Right ventricle myocardium inferior (tissue), 1 donor: ENCODE measurements at places on chromosomes 4 and X. TPM values are rescaled to one million over a fixed set of nuclear protein-coding genes. Genes with fewer than 3 reads are reported as not detected.

SULT1E1 gene
- not detected for total RNA-seq

ABCE1 gene
- total RNA-seq: 30.6 TPM

BEX2 gene
- total RNA-seq: 0.73 TPM

PNPLA4 gene
- 33.3 TPM for total RNA-seq

GRCh38 chr4:40294339-40294738 lies 40.8 kb upstream of the CHRNA9 start:
- no peak for DNase-seq

PNMA6E gene
- not detected for total RNA-seq

GRCh38 chrX:9503261-9503660 lies 38.4 kb downstream of the TBL1X start:
- no peak for DNase-seq

GRCh38 chrX:131942034-131942433 lies 81.1 kb upstream of the STK26 start:
- DNase-seq: no peak

DNA sequence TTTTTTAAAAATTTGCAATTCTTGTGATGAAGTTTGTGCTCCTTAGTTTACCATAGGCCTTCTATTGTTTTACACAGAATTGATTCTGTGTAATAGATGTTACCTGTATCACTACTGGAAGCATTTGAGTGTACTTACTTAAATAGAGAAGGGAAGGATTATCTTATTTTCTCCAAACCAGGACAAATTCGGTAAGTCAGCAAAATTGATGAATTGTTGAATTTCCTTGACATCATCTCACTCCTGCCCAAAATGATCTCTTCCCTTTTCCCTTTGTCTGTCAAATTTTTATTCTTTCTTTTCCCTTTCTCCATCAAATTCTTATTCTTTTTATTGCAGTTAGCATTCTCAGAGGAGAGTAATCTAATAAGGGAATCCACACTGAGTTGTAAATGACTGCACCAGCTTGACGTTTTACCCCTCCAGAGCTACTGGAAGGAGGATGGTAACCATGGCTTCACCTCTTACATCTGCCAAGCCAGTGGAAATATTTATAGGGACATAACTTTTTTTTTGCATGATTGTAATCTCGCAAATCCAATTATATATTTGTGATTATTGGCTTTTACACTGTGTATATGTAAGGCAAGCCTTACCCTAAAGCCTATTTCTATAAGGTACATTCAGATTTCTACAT lies 42.6 kb upstream of the HAND2 start:
- no peak for DNase-seq

PAGE2B gene
- total RNA-seq: not detected

GRCh38 chr4:119748853-119749252 lies 120.2 kb upstream of the PDE5A start:
- no peak for DNase-seq

WDR19 gene
- 6.5 TPM for total RNA-seq

CACNA1F gene
- total RNA-seq: not detected

- no peak for DNase-seq
Measured at GRCh38 chrX:132199941-132200340, 19.3 kb downstream of the RAP2C start.

DNA sequence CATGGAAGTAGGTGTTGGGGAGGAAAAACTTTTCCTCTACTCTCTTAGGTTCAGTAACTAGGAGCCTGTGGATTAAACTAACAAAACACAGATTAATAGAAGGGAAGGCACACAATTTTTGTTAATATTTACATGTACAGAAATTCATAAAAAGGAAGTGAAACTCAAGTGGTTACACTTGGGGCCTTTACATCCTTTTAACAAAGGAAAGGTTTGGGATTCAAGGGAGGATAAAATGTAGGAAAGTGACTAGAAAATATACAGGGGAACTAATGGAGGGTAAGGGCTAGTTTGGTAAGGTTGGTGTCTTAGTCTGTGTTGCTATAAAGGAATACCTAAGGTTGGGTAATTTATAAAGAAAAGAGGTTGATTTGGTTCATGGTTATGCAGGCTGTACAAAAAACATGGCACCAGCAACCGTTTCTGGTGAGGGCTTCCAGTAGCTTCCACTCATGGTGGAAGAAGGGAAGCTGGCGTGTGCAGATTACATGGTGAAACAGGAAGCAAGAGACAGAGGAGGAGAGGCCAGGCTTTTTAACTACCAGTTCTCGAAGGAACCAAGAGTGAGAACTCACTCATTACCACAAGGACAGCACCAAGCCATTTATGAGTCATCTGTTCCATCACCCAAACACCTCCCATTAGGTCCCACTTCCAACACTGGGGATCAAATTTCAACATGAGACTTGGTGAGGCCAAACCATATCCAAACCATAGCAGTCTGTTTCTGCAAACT lies 124.4 kb downstream of the CHRDL1 start:
- no peak for DNase-seq

RHOH gene
- total RNA-seq: 0.54 TPM

- DNase-seq: no peak
Measured at GRCh38 chr4:112156112-112156511, 10.9 kb downstream of the FAM241A start.

- no peak for DNase-seq
Measured at GRCh38 chr4:80462621-80463091, 127.1 kb downstream of the CFAP299 start.

DNA sequence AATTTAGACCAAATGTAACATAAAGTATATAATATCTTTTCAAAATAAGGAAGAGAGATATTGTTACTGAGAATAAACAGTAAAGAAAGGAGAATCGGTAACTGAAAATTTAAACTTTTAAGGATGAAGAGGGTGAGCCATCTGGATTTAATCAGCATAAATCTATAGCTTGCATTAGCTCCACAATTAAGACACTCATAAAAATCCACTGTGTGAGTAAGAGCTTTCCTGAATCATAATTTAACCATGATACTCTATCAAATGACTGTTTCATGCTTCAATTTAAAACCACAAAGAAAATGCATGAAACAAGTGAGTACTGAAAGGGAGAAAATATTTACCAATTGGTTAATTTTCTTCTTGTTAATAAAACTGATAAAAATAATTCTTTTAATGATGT lies 951.5 kb upstream of the SLIT2 start:
- no peak for DNase-seq

- no peak for DNase-seq
Measured at GRCh38 chr4:42607011-42607726, 49.7 kb downstream of the ATP8A1 start.

GRCh38 chrX:140507982-140508305 lies 3.1 kb upstream of the SOX3 start:
- no peak for DNase-seq

DNA sequence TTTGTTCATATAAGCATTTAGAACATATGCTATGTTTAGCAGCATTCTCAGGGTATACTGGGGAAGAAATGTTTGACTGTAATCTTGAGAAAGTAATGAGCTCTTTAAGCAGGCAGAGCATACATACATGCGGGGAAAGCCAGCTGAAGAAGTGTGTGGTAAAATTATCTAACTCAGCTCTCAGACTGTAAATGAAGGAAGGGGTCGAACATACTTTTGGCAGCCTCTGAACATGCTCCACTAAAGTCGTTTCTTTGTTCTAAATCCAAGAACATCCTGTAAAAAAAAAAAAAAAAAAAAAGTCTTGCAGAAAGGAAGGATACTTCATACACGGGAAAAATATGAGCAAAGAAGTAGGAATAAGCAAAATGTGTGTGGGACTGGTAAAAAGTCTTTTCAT lies 224.8 kb downstream of the GRID2 start:
- no peak for DNase-seq

GRCh38 chr4:42789041-42789567 lies 103.4 kb upstream of the GRXCR1 start:
- no peak for DNase-seq

HTN1 gene
- total RNA-seq: not detected

- DNase-seq: no peak
Measured at GRCh38 chr4:97349468-97350186, 793.6 kb downstream of the STPG2 start.

- DNase-seq: no peak
Measured at GRCh38 chr4:185904381-185904780, 92.4 kb upstream of the SORBS2 start.

DNA sequence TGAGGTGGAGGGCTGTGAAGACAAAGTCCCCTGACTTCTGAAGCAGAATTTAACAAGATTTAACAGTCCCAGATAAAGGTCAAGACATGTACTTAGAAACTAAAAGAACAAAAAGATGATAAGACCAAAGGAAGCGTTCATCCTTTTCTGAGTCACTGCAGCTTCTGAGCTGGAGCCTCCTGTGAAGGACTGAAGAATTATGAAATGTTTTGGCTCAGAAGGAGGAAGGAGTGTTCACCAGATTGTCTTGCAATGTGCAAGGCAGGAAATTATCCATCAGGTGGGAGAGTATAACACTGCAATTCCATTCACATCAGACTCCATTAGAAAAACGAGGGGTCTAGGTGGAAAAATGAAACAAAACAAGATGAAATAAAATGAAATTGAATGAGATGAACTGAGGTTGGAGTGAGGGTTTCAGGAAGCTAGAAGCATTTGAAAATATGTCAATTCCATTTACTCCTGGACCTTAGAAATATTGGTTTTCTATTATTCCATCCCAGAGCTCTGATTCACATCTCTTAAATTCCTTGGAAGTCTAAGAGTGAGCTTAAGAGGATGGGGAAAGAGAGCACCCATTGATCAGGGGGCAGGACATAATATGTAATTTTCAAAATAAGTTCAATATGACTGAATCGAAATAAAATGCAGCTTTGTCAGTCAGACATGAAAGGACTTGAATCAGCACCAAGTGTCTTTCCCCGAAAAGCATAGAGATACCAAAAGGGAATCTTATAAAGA lies 186.1 kb upstream of the LNX1 start:
- DNase-seq: no peak

DNA sequence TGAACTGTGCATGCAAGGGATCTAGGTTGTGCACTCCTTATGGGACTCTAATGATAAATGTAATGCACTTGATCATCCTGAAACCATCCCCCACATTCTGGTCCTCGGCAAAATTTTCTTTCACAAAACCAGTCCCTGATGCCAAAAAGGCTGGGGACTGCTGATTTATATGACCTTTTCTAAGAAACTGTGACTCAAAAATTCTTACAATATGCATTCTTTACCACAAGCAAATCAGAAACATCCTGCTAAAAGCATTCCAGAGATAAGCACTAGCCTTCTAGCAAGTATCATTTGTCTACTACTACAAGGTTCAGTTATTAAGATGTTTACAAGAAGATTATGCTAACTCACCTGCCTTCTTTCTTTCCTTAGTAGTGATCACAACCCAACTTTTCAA lies 166.5 kb upstream of the PCDH7 start:
- no peak for DNase-seq

DNA sequence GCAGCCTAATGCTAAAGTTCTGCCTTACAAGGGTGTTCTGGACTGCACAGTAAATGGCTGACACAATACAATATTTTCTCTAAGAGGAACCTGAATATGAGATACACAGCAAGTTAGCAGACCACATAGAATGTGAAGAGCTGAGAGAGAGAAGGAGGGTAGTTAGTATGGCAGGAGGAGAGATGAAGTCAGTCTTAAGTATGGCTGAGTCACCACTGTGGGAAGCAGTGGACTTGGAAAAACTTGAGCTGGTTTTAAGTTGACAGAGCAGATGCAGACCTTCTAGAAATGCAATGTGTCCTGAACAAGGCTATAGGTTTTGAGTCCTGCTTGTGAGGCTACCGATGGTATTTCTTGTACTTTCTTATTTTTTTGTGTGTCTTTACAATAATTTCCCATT lies 172.5 kb downstream of the SH2D1A start:
- DNase-seq: no peak

RXFP1 gene
- not detected for total RNA-seq

GRCh38 chr4:57051095-57051494 lies 59.1 kb downstream of the IGFBP7 start:
- no peak for DNase-seq

DNA sequence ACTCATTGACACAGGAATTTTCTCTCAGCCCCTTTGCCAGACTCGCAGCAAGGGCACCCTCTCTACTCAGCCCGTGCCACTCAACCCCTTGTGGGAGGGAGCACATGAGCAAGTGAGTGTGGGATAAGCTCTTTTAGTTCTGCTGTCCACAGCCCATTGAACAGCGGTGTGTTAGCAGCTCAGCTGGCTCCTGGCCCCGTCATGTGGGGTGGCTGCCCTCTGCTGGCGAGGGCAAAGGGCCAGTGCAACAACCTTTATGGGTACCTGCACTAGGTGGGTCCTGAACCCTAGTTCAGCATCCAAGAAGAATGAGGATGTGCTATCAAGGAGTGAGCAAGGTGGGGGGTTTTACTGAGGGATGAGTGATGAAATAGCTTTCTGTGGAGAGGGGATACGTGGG lies 85.0 kb upstream of the ZNF81 start:
- DNase-seq: no peak
